ENCODE measurements at places on chromosomes 5 and 9. TPM values are rescaled to one million over a fixed set of nuclear protein-coding genes. Genes with fewer than 3 reads are reported as not detected.

DNA sequence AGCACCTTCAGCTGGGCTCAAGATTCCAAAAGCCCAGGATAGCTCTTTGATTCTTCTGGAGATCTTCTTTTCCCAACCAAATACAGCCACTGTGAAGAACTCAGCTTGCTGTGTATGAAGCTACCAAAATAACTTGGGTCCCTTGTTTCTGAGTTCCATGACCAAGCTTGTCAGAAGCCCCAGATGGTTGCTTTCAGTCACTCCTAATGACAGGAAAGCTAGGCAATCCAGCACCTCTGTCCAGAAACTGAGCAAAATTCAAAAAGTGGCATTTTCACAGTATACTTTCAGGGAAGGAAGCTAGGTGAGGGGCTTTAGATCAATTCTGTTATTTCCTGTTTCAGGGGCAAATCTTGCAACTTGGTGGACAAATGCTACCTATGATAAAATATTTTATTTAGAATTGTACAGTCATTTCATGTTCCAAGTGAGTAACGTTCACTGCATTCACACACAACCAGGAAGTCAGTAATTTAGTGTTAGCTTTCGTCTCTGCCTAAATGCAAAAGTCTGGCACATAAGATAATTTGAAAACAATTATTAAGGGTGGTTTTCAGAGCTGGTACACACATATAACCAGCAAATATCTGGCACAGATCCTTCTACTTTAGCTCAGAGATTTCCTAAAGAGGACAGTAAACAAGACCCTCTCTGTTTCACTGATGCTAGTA is 330.1 kb downstream of the GLIS3 start:
- peaks cover 3% of the 10 kb centered on the region for H3K27me3 ChIP-seq
- no peaks in the 10 kb centered on the region for H3K36me3 ChIP-seq
- DNase-seq, result no peak
- H3K4me3 ChIP-seq, result no peak overlapping the region
- no peak overlapping the region for H3K27ac ChIP-seq

- H3K4me3 ChIP-seq, result no peak overlapping the region
- DNase-seq, result no peak
- H3K27ac ChIP-seq, result no peak overlapping the region
Observed at GRCh38 chr9:133361507-133362092, 5.2 kb downstream of the SURF2 start.

DNA sequence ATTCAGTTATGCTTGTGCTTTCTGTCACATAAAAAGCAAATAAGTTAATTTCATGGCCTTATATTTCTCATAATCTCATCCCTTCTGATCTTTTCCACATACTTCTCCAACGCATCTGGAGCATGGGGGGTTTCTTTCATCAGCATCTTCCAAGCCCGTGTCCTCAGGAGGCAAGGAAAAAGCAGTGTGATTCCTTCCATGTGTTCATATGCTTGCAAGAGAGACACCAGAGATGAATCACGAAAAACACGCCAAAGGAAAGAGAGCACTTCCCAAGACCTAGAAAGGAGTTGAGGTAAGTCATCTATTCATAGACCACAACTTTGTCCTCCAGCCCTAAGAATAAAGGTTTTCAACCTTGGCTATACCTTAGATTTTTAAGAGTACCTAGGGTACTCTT is 26.0 kb upstream of the SVEP1 start:
- H3K27ac ChIP-seq, result no peak overlapping the region
- H3K36me3 ChIP-seq, result no peaks in the 10 kb centered on the region
- no peaks in the 10 kb centered on the region for H3K4me1 ChIP-seq
- H3K4me3 ChIP-seq, result no peak overlapping the region
- no peaks in the 10 kb centered on the region for H3K27me3 ChIP-seq
- DNase-seq, result no peak

- no peak for DNase-seq
- no peaks in the 10 kb centered on the region for H3K36me3 ChIP-seq
- H3K27me3 ChIP-seq, result no peaks in the 10 kb centered on the region
- no peaks in the 10 kb centered on the region for H3K4me1 ChIP-seq
Observed at GRCh38 chr5:83877911-83878706, 157.5 kb upstream of the HAPLN1 start.

- DNase-seq, result no peak
- H3K27ac ChIP-seq, result no peak overlapping the region
- H3K27me3 ChIP-seq, result no peaks in the 10 kb centered on the region
- H3K4me1 ChIP-seq, result no peaks in the 10 kb centered on the region
- H3K4me3 ChIP-seq, result no peak overlapping the region
Observed at GRCh38 chr9:80066931-80067330, 495.2 kb downstream of the TLE4 start.

GRCh38 chr9:116377179-116377798 is 223.7 kb downstream of the PAPPA start:
- H3K4me3 ChIP-seq, result no peak overlapping the region
- H3K27me3 ChIP-seq, result no peaks in the 10 kb centered on the region
- H3K4me1 ChIP-seq, result no peaks in the 10 kb centered on the region
- H3K36me3 ChIP-seq, result no peaks in the 10 kb centered on the region
- no peak overlapping the region for H3K27ac ChIP-seq

DNA sequence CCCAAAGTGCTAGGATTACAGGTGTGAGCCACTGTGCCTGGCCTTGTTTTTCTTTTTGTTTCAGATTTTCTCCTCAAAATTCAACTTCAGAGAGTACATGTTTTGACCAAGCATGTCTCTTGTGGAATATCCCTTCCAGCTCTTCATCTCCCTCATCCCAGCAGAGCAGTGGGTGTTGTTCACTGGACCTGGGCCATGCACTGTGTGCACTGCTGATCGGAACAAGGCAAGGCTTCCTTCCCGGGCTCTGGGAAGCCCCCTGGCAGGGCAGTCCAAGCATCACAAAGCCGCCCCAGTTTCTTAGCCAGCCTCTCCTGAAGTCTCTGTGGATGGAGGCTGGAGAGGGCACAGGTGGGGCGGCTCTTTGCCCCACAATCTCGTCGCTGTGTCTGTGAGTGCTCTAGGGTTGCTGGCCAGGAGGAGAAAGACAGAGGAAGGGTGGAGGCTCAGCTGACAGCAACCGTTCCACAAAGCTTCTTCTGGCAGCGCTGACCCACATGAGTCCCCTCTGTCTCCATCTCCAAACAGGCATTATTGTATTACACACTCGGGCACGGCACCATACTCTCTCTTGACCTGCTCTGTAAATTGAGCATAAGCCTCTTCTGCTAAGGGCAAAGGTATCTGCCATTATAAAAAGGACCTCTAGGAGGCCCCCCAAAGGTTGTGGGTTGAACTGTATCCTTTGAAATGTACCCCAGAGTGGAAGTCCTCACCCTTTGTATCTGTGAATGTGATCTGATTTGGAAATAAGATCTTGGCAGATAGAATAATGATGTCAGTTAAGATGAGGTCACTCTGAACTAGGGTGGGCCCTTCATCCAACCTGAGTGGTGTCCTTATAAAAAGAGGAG is 89.6 kb downstream of the TARS1 start:
- H3K4me1 ChIP-seq, result no peaks in the 10 kb centered on the region
- H3K27ac ChIP-seq, result no peak overlapping the region
- DNase-seq, result no peak
- H3K4me3 ChIP-seq, result no peak overlapping the region

DNA sequence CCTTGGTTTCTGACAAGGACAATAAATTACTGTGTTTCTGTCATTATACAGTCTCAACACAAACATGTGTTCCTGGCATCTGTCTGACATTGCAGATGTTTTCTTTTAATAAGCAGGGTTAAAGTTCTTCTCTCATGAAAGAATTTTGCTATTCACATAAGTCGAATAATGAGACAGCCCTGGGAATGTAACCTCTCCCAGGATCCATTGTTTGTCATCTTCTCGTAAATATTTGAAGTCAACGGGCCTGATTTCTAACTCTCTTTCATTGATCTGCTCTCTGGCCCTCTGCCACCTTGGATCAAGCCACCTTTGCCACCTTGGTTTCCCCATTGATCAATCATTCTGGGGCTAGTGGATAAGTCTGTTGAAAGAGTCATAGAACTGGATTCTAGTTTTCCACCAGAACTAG is 12.9 kb upstream of the CAST start:
- no peak overlapping the region for H3K27ac ChIP-seq
- DNase-seq, result no peak
- H3K4me1 ChIP-seq, result peaks cover 1% of the 10 kb centered on the region

DNA sequence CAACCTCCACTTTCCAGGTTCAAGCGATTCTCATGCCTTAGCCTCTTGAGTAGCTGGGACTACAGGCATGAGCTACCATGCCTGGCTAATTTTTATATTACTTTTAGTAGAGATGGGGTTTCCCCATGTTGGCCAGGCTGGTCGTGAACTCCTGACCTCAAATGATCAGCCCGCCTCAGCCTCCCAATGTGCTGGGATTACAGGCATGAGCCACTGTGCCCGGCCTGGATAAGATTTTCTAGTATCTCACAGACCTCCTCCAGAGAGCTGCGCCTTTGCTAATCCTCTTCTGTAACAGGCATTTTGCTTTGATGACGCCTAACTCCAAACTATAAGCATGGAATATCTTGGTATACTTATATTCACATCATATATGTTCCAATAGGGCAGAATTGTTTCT is 99.4 kb downstream of the FSTL4 start:
- H3K36me3 ChIP-seq, result no peaks in the 10 kb centered on the region
- no peaks in the 10 kb centered on the region for H3K27me3 ChIP-seq
- H3K4me1 ChIP-seq, result no peaks in the 10 kb centered on the region
- H3K27ac ChIP-seq, result no peak overlapping the region

PLK2 gene
- 6.5 TPM for polyA plus RNA-seq

C5orf58 gene
- polyA plus RNA-seq, result 2.4 TPM

FANCG gene
- polyA plus RNA-seq, result 12.5 TPM

MYORG gene
- polyA plus RNA-seq, result 0.09 TPM

PCDHGA8 gene
- not detected for polyA plus RNA-seq

SLC45A2 gene
- not detected for polyA plus RNA-seq

CKMT2 gene
- polyA plus RNA-seq, result not detected

Data from CD4-positive, alpha-beta memory T cell (primary cell).